ENCODE measurements at places on chromosomes 11 and 22.

DNA sequence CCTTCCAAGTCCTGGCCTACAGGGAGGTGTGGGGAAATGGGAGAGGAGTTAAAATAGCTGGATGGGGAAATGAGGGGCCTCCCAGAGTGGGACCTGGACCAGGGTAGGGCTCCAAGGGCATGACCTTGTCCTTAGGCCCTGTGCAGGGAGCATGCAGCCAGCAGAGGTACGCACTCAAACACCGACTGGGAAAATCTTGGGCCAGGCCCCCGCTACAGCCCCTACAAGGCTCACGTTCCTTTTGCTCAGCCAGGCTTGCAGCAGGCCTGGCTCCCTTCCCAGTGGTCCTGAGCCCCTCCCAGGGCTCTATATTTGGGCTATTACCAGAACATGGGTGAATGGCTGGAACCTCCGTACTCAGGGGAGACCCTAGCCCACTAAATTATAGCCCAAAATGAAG is 31.3 kb downstream of the LMO1 start:
- DNase-seq, result no peak

DNA sequence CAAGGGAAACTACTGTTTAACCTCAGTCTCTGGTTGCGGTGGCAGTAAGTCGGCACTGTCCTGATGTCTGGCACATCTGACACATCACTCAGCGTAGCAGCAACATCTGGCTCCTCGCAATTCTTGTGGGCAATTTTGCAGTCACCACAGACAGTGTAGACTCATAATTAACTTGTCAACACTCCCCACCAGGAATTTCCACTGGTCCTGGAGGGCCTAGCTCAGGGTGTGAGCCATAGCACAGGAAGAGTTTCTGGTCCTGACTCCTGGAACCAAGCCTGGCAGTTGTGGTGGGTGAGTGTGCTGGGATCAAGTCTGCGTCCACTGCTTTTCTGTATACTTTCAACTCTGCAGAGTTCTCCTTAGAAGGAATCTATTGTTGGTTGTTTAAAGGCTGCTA is 209.7 kb downstream of the SNX19 start:
- DNase-seq, result no peak

DNA sequence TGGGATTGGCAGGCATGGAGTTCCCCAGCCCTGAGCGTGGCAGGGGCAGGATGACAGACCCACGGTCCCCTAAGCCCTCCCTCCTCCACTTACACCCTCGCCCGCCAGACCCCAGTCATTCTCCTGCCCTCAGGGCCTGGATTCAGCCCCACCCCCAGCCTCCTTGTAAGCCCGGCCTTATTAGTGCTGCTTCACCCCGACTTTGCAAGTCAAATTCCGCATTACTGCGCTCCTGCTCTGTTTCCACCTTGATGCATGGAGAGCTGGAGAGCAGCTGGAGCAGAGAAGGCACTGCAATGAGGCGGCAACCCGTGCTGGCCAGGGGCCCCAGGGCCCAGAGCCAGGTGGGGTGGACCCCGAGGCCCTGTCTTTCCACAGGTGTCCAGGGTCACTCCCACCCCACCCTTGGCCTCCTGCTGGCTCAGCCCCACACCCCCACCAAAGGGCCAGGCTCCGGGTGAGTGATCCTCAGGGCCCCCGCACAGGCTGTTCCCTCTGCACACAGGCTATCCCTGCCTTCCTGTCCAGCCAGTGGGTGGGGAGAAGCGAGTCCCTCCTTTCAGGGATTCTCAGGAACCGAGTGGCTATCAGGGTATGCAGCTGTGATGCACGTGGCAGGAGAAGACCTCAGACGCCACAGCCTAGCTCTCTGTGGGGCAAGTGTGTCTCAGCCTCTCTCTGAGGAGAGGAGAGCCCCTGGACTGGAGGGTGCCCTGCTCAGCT is 36.4 kb downstream of the RTN4R start:
- no peak for DNase-seq

GRCh38 chr11:82465481-82465880 is 268.2 kb downstream of the FAM181B start:
- no peak for DNase-seq

DNA sequence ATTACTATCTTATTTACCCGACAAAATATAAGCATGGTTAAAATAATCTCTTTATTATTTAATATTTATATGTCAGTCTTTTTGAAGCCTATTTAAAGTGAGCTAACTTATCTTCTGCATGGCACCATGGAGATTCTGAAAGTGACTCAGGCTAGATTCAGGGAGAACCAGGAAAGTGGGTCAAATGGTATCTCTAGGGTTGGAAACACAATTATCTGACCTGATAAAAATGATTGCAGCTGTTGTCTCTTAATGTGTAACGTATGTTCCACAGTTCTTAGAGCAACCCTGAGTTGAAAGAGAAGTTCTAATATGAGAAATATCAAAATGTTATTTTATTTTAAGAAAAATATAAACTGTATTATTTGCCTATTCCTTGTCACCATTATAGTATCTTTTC is 143.1 kb upstream of the CARD18 start:
- no peak for DNase-seq

GRCh38 chr11:110734790-110735189 is 22.6 kb upstream of the ARHGAP20 start:
- no peak for DNase-seq

- no peak for DNase-seq
Measured at GRCh38 chr11:132865623-132866022, 666.7 kb downstream of the OPCML start.

DNA sequence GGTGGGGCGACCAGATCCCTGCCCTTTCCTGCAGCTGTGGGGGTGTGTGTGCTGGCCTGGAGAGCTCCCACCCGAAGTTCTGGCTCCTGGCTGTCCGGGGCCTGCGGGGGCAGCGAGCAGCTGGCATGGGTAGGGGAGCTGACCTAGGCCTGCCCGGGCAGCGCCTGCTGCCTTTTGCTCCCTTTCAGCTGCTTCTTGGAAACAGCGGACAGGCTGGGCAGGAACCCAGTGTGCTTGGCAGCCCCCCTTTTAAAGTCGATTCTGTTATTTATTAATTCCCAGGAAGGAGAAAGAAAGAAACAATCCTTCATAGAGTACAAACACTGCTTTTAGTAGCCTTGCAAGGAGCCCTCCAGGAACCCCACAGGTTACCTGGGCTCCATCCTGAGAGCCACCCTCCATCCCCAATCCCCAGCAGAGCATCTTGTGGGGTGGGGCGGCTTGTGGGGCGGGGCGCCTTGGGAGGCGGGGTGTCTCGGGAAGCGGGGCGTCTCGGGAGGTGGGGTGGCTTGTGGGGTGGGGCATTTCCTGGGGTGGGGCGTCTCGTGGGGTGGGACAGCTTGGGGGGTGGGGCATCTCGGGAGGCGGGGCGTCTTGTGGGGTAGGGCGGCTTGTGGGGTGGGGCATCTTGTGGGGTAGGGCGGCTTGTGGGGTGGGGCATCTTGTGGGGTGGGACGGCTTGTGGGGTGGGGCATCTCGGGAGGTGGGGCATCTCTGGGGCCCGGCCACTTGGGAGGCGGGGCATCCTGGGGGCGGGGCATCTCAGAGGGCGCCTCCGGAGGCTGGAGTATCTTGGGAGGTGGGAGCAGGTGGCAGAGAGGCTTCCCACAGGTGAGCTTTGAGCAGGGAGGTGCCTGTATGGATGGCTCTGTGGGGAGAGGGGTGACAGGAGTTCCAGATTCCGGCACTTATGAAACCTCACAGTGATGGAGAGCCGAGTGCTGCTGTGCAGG is 7.0 kb downstream of the CD81 start:
- DNase-seq, result no peak

GRCh38 chr11:91835051-91835560 is 389.5 kb upstream of the FAT3 start:
- no peak for DNase-seq

DNA sequence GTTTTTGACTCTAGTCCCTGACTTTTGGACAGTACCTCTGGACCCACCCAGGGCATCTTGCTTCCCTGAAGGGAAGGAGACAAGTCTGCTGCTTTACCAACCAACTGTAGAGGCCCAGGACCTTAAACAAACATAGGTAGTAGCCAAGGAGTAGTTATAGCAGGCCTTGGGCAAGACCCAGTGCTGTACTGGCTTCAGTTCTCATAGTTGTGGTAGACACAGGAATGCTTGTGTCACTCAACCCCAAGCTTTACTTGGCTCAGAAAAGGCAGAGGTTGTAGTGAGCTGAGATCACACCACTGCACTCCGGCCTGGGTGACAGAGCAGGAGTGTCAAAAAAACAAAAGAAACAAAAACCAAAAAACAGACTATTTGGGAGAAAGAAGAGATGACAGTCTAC is 21.3 kb upstream of the OR52M1 start:
- DNase-seq, result no peak

- no peak for DNase-seq
Measured at GRCh38 chr11:57192316-57192715, 10.6 kb downstream of the LRRC55 start.

- DNase-seq, result no peak
Measured at GRCh38 chr11:76781046-76781801, 1.9 kb upstream of the TSKU start.

DNA sequence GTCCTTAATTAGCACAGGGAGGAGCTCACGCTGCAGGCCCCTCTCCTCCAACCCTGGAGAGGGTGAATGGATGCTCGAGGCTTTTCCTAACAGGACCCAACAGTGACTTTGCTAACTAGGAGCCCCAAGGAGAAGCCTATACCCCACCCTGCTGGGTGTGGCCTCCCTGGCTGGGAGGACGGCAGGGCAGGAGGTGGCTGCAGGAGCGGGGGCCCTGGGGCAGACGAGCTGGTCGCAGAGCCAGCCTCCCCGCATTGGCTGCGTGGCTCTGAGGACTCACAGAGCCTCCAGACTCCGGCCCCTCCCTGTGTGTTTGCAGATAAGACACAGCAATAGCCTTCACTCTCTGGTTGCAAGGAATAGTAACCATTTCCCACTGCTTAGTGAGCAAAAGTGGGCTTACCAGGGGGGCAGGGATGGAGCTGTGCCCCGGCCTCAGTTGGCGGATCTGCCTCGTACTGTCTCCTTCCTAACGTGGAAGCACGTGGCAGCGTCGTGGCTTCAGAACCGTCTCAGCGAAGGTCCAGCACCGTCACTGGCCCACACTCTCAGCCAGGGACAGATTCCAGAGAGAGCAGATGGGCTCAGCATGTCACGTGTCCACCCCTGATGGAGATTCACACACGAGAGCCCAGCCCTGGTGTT is 1087.5 kb downstream of the BRD1 start:
- DNase-seq, result no peak

GRCh38 chr11:34327804-34328631 is 29.8 kb downstream of the ABTB2 start:
- no peak for DNase-seq

DNA sequence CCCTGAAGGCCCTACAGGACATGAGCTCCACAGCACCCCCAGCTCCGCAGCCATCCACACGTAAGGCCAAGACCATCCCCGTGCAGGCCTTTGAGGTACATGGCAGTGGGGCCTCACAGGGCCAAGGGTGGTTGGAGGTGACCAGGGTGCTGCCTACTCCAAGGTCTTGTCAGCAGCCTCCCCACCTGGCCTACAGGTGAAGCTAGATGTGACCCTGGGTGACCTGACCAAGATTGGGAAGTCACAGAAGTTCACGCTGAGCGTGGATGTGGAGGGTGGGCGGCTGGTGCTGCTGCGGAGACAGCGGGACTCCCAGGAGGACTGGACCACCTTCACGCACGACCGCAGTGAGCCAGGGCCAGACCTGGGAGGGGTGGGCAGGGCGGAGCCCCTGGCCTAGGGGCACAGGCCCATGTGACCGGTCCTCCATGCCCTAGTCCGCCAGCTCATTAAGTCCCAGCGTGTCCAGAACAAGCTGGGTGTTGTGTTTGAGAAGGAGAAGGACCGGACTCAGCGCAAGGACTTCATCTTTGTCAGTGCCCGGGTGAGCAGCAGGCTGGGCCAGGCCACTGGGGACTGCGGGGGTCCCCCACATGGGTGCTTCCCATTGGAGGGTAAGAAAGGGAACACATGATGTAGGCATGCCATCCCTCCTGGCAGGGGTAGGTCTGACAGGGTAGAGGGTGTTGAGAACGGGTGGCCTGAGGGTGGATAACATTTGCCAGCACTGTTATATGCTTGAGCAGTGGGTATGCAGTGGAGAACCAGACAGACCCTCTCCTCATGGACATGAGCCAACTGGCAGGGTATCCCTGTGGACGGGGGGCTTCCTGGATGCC is 5.6 kb downstream of the INPPL1 start:
- no peak for DNase-seq

GRCh38 chr11:43493431-43493830 is 134.7 kb downstream of the TTC17 start:
- no peak for DNase-seq

GRCh38 chr11:85886089-85887056 is 31.2 kb downstream of the CCDC83 start:
- DNase-seq, result no peak

DNA sequence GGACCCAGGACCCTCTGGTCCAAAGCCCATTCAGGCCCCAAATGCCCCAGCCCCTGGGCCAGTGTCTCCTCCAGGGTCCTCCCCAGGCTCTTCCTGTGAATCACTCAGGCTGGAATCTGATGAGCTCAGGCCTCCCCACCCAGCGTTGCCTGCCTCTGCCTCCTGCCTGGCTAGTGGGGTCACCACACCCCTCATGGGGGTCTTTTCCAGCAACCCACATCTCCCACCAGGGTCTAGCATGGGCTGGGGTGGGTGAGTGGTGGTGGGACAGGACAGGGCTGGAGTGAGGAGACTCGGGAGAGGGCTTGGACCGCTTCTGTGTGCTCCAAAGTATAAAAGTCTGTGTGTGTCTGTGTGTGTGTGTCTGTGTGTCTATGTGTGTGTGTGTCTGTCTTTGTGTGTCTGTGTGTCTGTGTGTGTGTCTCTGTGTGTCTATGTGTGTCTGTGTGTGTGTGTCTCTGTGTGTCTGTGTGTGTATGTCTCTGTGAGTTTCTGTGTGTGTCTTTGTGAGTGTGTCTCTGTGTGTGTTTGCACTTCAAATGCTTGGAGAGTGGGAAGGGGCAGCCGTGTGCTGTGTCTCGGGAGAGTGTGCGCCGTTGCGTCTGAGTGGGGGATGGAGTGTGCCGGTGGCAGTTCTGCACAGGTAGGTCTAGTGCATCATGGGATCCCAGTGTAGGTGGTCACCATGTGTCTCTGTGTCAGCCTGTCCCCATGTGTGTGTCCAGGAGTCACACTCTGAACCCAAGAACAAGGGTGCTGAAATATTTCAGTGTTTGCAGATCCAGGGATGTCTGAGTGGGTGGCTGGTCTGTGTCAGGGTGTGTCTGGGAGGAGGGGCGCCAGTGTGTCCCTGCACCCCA is 8.8 kb downstream of the RIN1 start:
- no peak for DNase-seq

DNA sequence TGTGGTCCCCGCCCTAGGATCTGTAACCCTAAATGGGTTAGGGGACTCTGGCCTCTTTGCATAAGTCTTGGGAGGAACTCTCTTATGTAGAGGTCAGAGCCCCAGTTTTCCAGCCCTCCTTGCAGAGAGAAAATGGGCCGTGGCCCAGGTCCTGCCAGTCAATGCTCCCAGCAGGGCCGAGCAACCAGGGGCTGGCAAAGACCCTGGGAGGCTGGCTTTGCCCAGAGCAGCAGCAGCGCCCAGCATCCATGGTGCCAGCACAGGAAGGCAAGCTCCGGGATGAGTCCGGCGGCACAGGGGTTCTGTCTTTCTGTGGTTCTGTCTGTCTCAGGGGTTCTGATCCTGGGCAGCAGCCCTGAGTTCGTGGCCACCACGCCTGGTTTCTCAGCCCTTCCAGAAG is 684.8 kb downstream of the BRD1 start:
- DNase-seq, result no peak

GRCh38 chr11:110251836-110252235 is 44.6 kb downstream of the RDX start:
- no peak for DNase-seq

Measured in GDM1 (cell line).